ENCODE measurements at places on chromosomes 3 and 15. TPM values are rescaled to one million over a fixed set of nuclear protein-coding genes. Genes with fewer than 3 reads are reported as not detected.
A peak's percentile ranks its signal among the peaks of the same experiment; 100 is the strongest.

The GUCA1C gene
- not detected for total RNA-seq

DNA sequence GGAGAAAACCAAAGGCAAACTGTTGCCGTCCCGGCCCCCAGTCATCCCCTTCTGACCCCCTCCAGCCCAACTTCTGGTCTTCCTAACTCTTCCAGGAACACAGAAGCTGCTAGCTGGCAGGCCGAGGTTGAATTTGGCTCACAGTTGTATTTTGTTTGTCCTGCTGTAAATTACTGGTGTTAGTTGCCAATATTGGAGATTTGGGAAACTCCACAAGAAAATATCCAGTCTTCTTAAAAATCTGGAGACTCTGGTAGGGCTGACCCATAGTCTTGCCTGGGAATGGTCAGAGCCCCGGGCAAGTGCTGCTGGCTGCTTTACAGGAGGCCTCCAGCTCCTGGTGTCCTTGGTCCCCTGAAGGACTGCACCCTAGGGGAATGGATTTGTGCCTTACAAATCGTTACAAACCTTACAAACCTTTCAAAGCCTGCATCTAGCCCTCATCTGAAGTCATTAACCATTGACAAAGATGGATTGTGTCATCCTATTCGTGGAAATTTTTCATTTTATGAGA lies 112.0 kb upstream of the MCTP2 start:
- DNase-seq = no peak

- DNase-seq = no peak
These were observed 6.6 kb downstream of the MFGE8 start for GRCh38 chr15:88906551-88906950.

GRCh38 chr3:75224412-75224811 lies 439.7 kb upstream of the FRG2C start:
- DNase-seq = no peak

The ASB14 gene
- total RNA-seq = not detected

DNA sequence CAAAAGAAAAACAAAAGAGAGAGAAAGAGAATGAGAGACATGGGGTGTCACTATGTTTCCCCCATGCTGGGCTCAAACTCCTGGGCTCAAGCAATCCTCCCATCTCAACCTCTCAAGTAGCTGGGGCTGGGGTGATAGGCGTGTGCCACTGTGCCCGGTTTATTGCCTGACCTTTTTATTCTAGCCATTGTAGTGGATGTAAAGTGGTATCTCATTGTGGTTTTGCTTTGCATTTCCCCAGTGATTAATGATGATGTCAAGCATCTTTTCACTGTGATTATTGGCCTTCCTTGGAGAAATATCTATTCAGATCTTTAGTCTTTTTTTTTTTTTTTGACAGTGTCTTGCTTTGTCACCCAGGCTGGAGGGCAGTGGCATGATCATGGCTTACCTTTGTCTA lies 37.7 kb upstream of the GK5 start:
- no peak for DNase-seq

The DUOX1 gene
- total RNA-seq = 0.56 TPM

DNA sequence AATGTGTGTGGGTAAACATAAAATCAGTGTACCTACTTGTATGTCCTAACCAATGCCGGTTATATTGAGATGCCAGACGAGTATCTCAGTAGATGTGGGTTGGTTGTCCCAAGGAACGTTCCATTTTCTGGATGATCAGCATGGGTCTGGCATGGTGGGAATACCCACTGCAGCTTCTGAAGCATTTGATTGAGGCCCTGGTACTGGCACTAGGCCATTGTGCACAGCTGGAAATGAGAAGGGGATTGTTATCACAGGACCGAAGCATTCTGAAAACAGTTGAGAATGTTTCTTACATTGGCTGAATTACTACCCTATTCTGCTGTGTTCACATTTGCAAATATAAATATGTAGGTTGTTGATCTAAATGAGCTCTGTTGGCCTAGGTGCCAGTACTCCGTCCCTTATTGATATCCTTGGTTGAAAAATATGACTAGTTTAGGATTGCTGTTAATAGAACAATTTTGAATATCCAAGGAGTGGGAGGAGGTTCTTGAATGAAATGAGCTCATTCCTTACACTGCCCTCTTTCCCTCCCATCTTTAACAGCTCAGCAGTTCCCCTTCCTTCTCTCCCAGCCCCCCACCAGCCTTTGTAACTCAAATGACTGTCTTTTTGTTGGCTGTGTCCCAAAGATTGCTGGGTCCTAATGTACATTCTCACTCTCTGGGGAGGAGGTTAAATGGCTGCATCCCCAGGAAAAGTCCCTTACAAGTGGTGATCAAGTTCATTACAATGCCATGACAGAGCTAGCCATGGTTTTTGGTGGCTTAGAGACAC lies 293.3 kb upstream of the TPM1 start:
- DNase-seq = no peak

The RASGRP1 gene
- total RNA-seq = 2.6 TPM

DNA sequence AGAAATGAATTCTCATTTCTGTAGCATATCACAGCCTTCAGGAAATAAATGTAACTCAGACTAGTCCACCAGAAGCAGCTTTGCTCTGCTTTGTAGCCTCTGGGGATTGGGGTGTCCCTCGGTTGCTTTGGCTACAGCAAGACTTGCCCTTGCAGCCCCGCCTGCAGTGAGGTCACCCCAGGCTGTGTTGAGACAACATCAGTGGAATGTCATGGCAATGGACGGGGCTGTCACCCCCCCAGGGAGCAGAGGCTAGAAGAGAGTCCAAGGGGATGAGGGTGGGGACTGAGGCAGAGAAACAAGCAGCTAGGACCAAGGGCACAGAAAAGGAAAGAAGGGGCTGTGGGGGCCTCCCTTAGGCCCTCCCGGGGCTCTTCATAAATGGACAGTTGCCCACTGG lies 854 bp downstream of the CLEC3B start:
- DNase-seq = peak; percentile 62

The RGMA gene
- total RNA-seq = 22.1 TPM

The CACNA2D2 gene
- 2.3 TPM for total RNA-seq

The ALPK3 gene
- 81.1 TPM for total RNA-seq

The GAP43 gene
- total RNA-seq = 6.1 TPM

Measured in thoracic aorta (tissue), 2 donors.